Stimulated activated CD4-positive, alpha-beta T cell treated with anti-CD3 and anti-CD28 coated beads, Interleukin-4, amount 100 ng/mL, for 24 hours (primary cell): ENCODE measurements at places on chromosomes 7 and 10.

- DNase-seq: no peak
Observed at GRCh38 chr10:84200537-84201243, 6.4 kb downstream of the CDHR1 start.

- no peak for DNase-seq
Observed at GRCh38 chr10:62005281-62005680, 103.8 kb downstream of the ARID5B start.

GRCh38 chr7:106358103-106358663, 73.4 kb upstream of the NAMPT start:
- DNase-seq: no peak

GRCh38 chr7:561631-562373, 42.2 kb upstream of the PDGFA start:
- DNase-seq: no peak

DNA sequence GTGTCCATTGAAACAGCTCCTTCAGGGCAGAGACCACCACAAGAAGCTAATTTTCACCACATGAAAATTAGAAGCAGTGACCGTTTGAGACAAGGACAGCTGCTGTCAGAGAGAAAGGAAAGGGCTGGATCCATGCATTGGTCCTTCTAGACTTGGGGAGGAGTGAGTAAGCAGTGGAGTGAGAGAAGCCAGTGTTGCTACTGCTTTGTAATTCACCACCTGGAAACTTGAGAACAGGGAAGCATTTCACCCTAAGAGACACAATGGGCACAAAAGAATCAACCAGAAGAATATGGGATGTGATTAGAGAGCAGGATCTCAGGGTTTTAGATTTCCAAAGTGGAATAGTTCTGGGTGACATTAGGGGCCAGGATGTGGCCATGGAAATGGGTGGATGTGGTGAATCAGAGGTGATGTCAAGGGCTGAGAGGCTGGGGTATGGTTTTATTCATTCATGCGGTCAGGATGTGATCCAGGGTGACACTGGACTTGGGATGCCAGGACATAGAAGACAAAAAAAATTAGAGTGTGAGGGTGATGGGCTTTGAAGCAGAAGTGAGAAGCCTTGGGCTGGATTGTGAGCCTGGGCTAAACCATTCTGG, 61.6 kb downstream of the DENND11 start:
- DNase-seq: no peak

DNA sequence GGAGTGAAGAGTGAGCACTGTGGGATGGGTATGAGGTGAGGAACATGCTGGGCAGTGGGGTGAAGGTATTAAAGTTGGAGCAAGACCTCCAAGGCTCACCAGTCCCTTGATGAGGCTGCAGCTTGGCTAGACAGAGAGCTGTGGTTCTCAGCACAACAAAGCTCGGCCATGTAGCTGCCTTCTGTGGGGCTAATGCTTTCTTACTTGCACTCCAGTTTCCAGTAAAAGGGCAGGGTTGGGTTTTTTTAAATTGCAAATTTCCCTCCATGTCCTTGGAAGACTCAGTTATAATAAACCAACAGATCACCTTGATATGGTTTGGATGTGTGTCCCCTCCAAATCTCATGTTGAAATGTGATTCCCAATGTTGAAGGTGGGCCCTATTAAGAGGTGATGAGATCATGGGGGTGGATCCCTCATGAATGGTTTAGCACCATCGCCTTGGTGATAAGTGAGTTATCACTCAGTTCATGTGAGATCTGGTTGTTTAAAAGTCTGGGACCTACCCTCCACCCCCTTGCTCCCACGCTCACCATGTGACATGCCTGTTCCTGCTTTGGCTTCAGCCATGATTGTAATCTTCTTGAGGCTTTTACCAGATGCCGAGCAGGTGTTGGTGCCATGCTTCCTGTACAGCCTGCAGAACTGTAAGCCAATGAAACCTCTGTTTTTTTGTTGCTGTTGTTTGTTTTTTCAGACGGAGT, 55.9 kb downstream of the ATXN7L1 start:
- DNase-seq: no peak

GRCh38 chr7:102215256-102215655, 71.4 kb upstream of the SH2B2 start:
- no peak for DNase-seq
